Adrenal gland (tissue), 19 donors: ENCODE measurements at places on chromosomes 4 and X.

DNA sequence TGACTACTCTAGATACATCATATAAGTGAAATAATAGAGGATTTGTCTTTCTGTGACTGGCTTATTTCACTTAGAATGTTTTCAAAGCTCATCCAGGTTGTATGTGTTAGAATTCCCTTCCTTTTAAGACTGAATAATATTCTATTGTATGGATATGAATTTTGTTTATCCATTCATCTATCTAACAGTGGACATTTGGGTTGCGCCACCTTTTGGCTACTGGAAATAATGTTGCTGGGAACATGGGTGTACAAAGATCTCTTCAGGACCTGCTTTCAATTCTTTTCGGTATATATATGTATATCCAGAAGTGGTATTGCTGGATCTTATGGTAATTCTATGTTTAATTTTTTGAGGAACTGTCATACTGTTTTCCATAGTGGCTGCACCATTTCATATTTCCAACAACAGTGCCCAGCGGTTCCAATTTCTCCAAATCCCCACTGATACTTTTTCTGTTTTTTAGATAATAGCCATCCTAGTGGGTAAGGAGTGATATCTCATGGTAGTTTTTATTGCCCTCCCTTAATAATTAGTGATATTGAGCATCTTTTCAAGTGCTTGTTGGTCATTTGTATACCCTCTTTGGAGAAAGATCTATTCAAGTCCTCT, 3.4 kb upstream of the SCD5 start:
- no peak overlapping the region for H3K27ac ChIP-seq
- no peak overlapping the region for H3K4me3 ChIP-seq
- H3K36me3 ChIP-seq, result no peaks in the 10 kb centered on the region
- peaks cover 7% of the 10 kb centered on the region for H3K4me1 ChIP-seq
- DNase-seq, result peak; percentile 49

DNA sequence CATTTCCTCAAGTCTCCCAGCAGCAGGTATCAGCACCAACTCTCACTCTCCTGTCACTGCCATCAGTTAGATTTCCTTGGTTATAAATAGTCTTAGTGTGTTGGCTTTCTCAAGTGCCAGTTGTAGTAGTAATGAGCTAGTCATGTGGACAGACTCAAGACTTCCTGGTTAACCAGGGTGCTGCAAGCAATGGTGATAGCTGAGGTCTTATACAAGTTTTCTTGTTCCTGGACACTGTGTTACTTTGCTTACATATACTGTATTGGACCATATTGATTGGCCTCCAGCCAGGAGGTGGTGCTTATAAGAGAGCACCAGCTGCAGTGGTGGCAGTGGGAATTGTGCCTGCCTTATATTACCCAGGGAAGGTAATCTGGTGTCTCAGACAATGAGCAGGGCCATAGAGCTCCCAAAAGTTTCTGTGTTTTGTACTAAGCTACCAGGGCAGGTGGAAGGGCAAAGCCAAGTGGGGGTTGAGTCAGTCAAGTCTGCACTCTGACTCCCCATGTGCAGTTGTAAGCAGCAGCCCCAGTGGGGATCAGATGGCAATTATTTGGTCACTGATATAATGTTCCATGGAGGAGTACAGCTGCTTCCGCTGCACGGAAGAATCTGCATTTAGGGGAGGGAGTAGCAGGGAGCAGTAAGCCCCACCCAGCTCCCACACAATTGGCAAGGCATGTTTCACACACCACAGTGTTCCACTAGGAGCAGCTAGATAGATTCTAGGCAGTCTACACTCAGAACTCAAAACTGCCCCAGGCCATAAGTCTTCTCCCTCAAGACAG, 24.1 kb upstream of the ZDHHC15 start:
- no peak overlapping the region for H3K27ac ChIP-seq
- H3K36me3 ChIP-seq, result no peaks in the 10 kb centered on the region
- no peaks in the 10 kb centered on the region for H3K4me1 ChIP-seq
- no peak overlapping the region for H3K4me3 ChIP-seq

DNA sequence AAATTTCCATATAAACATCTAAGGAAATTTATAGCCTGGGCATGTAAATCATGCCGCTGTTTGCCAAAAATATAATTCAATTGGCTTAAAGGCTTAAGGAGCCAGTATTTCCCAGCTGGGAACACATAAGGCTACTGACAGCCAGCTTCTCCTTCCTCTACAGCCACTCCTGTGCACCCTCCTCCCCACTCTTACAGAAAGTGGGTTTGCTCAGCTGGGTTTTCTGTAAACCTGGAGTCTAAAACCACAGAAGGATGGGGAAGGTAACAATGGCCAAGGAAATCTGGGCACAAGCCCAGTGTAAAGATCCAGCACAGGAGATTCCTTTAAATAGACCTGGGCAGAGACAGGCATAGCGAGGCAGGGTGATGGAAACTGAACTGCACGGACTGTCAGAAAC, 18.5 kb downstream of the ACSL1 start:
- no peaks in the 10 kb centered on the region for H3K36me3 ChIP-seq
- peaks cover 3% of the 10 kb centered on the region for H3K4me1 ChIP-seq

DNA sequence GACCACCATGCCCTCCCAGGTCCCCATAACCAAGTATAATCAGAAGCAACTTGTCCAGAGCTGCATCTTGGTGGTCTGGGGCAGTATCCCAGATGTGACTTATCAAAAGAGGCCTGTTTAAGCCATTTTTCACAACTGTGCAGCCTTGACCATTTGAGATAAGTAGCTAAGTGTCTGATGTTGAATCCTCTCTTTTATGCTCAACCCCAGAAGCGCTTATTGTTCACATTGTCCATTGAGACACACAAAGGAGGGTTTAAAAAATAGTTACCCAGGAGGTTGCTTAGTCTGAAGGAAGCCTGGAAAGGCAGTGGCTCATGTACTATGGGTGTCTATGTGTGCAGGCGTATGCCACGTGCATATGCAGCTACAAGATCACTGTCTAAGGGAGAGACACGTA, 27.0 kb downstream of the ENPP6 start:
- DNase-seq, result no peak
- H3K4me3 ChIP-seq, result no peak overlapping the region
- no peaks in the 10 kb centered on the region for H3K36me3 ChIP-seq
- no peaks in the 10 kb centered on the region for H3K4me1 ChIP-seq
- H3K27ac ChIP-seq, result no peak overlapping the region

DNA sequence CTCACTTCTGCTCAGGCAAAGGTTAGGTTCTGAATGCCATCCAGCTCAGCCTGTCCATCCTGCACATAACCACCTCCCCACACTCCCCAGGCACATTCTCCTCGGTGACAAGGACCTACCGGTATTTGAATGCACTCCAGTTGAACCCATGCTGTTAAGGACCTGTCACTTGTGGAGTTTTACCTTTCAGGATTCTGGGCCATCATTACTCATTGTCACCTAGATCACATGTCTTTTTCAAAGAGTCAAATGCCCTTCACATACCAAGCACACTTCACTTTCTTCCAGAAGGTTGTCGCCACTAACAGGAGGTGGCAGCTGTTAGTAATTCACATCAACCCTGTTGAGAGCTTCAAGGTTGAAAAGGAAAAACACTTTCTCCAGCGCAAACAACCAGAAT, 218.3 kb downstream of the SOWAHB start:
- no peak overlapping the region for H3K27ac ChIP-seq
- H3K36me3 ChIP-seq, result no peaks in the 10 kb centered on the region
- DNase-seq, result no peak
- H3K27me3 ChIP-seq, result no peaks in the 10 kb centered on the region

- no peaks in the 10 kb centered on the region for H3K36me3 ChIP-seq
- H3K4me3 ChIP-seq, result no peak overlapping the region
- no peaks in the 10 kb centered on the region for H3K4me1 ChIP-seq
- no peak for DNase-seq
- H3K27me3 ChIP-seq, result no peaks in the 10 kb centered on the region
These were observed 54.2 kb downstream of the SH3KBP1 start for GRCh38 chrX:19833034-19833677.

- H3K27ac ChIP-seq, result no peak overlapping the region
- no peak overlapping the region for H3K4me3 ChIP-seq
- no peaks in the 10 kb centered on the region for H3K27me3 ChIP-seq
- H3K36me3 ChIP-seq, result no peaks in the 10 kb centered on the region
- no peak for DNase-seq
These were observed 192.1 kb downstream of the SPRY1 start for GRCh38 chr4:123588631-123589241.

GRCh38 chr4:140326395-140326993, 47.0 kb upstream of the SCOC start:
- peak; percentile 37 for DNase-seq
- H3K27ac ChIP-seq, result no peak overlapping the region
- H3K4me3 ChIP-seq, result no peak overlapping the region
- H3K4me1 ChIP-seq, result no peaks in the 10 kb centered on the region

DNA sequence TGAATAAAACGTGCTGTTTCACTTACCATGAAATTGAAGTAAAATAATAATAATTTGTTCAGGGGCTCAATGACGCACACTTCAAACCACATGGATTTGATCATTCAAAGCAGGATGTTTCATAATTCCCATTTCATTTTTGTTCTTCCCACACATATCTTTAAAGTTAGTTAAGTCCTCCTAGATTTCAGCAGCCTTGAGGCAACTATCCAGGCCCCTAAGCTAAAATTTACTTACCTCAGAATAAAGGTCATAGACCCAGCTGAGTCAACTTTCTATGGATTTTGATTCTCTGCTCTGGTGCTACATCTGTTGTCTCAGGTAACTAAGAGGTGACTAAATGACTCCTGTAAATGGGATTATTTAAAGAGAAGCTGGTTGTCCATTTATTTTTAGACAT, 25.0 kb downstream of the GPR174 start:
- no peak overlapping the region for H3K27ac ChIP-seq
- no peak overlapping the region for H3K4me3 ChIP-seq
- no peaks in the 10 kb centered on the region for H3K4me1 ChIP-seq
- H3K27me3 ChIP-seq, result peaks cover 4% of the 10 kb centered on the region

DNA sequence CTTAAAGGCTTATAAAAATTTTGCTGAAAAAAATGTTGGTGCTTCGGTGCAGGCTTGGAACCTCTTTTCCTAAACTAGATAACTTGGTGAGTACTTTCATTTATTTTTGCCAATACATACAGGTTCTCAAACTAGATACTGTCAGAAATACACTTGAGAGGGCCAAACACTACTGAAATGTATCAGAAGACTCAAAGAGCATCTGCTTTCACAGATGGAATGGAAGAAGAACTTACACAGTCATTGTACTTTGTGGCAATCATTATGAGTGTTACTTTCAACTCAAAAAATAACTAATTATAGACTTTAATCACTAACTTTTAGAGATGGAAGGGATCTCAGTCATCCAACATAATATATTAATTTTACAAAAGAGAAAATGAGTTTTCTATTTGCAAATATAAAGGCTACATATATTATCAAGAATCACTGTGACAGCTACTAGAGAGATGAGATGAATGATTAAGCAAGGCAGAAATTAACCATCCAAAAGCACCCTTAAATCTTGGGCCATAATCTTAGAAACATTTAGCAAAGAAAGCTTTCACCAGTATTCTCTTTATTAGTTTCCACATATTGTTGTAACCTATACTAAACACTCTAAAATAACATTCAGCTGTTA, 1.0 kb downstream of the ENAM start:
- H3K27ac ChIP-seq, result no peak overlapping the region
- H3K36me3 ChIP-seq, result no peaks in the 10 kb centered on the region
- H3K4me3 ChIP-seq, result no peak overlapping the region

DNA sequence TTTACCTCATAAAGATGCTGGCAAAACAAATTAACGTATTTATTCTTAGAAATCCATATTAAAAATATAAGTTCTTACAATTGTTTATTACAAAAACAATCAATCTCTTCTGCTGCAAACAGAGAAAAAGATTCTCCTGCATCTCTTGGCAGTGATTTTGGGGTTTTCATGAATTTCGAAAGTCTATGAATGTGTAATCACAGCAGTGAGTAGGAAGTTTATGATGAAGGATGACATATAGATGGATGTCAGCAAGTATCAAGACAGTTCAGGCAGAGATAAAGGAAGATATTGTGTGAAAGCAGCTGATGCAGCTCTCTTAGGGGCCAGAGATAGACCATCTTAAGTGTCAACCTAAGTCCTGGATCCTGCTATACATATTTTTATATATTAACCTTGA, 196.9 kb upstream of the BANK1 start:
- H3K4me1 ChIP-seq, result no peaks in the 10 kb centered on the region
- no peaks in the 10 kb centered on the region for H3K36me3 ChIP-seq
- H3K27me3 ChIP-seq, result no peaks in the 10 kb centered on the region

GRCh38 chrX:44503560-44503959, 39.1 kb downstream of the FUNDC1 start:
- no peak for DNase-seq
- no peak overlapping the region for H3K4me3 ChIP-seq
- no peaks in the 10 kb centered on the region for H3K4me1 ChIP-seq
- no peaks in the 10 kb centered on the region for H3K36me3 ChIP-seq
- H3K27ac ChIP-seq, result no peak overlapping the region

- DNase-seq, result no peak
- H3K36me3 ChIP-seq, result no peaks in the 10 kb centered on the region
- no peaks in the 10 kb centered on the region for H3K27me3 ChIP-seq
- H3K4me3 ChIP-seq, result no peak overlapping the region
These were observed 408.5 kb downstream of the KLHL13 start for GRCh38 chrX:117707948-117708743.

GRCh38 chr4:157667836-157668235, 447.3 kb downstream of the GRIA2 start:
- no peaks in the 10 kb centered on the region for H3K36me3 ChIP-seq
- no peak overlapping the region for H3K27ac ChIP-seq
- DNase-seq, result no peak
- H3K4me3 ChIP-seq, result no peak overlapping the region

DNA sequence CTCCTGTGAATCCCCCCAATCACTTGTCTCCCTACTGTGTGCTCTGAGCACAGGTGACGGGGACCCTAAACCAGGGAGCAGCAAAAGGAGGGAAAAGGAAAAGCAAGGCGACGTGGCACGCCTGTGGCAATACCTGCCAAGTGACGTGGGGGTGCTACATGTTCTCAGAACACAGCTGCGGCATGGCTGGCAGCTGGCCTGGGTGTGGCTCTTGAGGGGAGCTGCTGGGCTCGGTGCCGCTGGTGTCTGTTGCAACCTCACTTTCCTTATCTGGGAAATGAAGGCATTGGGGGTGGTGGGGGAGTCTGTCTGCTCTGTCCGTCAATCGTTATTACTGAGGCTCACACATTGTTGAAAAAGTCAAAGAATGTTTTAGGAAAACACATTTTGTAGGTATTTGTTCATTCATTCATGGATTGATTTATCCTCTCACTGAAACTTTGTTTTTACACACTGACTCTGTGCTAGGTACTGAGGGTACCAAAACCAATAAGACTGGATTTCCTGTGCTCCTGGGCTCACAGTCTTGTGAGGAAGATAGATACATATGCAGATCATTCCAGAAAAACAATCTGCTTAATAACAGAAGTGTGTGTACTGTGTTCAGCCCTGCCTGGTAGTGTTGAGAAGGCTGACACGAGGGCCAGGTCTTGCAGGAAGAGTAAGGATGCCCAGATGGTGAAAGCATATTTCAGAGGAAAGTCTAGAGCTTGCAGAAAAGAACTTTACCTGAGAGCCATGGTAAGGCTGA, 217.6 kb downstream of the PTTG2 start:
- DNase-seq, result peak; percentile 46
- H3K4me1 ChIP-seq, result no peaks in the 10 kb centered on the region
- no peak overlapping the region for H3K4me3 ChIP-seq
- no peaks in the 10 kb centered on the region for H3K27me3 ChIP-seq
- H3K36me3 ChIP-seq, result no peaks in the 10 kb centered on the region
